H9 (cell line): ENCODE measurements at places on chromosomes 4 and X. TPM values are rescaled to one million over a fixed set of nuclear protein-coding genes. Genes with fewer than 3 reads are reported as not detected.

Gene ARX
- 0.24 and 0.42 TPM in 2 replicates for total RNA-seq

Gene CENPVL2
- 2.8 TPM in 2 replicates for total RNA-seq

Gene CFI
- not detected in 2 replicates for total RNA-seq

Gene PRSS12
- total RNA-seq = 5.0 and 5.4 TPM in 2 replicates

Gene ACSL1
- 3.1 and 3.5 TPM in 2 replicates for total RNA-seq

Gene ZMAT1
- total RNA-seq = 2.1 and 2.5 TPM in 2 replicates

Gene CPEB2
- total RNA-seq = 1.6 and 1.8 TPM in 2 replicates

Gene CSN1S1
- total RNA-seq = not detected in 2 replicates

Gene PRKG2
- total RNA-seq = 1.6 and 1.9 TPM in 2 replicates

Gene SOX3
- total RNA-seq = 7.7 and 8.5 TPM in 2 replicates

Gene CACNA1F
- 0.94 and 1.4 TPM in 2 replicates for total RNA-seq

Gene EREG
- total RNA-seq = not detected in 2 replicates

Gene TMEM175
- total RNA-seq = 6.4 and 6.8 TPM in 2 replicates

Gene MAGEB1
- 0.17 and 0.18 TPM in 2 replicates for total RNA-seq

Gene RHOXF2
- not detected in 2 replicates for total RNA-seq

Gene AMBN
- not detected in 2 replicates for total RNA-seq

Gene POLA1
- 58.3 and 60.2 TPM in 2 replicates for total RNA-seq

Gene CENPC
- total RNA-seq = 18.2 and 18.8 TPM in 2 replicates

Gene PDE5A
- total RNA-seq = 14.8 and 15.7 TPM in 2 replicates

Gene ADH1B
- total RNA-seq = not detected in 2 replicates

Gene HPGD
- total RNA-seq = 16.8 and 22.5 TPM in 2 replicates

Gene RS1
- total RNA-seq = not detected in 2 replicates

Gene TMEM31
- total RNA-seq = 0.55 and 0.64 TPM in 2 replicates

Gene RBM46
- 0.17 and 0.33 TPM in 2 replicates for total RNA-seq
